Fibroblast of lung (primary cell): ENCODE measurements at places on chromosomes 7 and 10.

- no peak for DNase-seq
Measured at GRCh38 chr7:107332488-107333269, 137.2 kb upstream of the GPR22 start.

DNA sequence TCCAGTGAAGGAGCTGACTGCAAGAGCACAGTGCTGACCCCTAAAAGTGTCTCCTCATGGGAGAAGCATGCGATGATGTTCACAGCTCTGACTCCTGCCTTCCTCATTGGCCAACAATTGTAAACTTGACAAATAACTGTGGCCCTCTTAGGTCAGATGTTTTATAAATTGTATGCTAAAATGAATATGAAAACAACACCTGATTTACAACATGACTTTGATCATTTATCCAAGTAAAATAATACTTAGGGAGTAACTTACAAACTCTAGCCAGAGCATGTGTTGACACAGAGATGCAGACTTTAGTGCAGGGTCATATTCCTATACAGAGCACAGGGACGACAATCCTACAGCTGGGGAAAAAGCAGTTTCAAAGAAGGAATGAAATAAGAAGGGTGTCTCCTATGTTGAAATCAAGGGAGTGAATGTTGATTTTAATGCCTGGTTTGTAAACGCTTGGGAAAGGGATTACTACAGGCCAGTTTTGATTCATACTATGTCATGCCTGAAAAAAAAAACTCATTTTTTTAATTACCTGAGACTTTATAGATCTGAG is 391.4 kb upstream of the AKR1E2 start:
- DNase-seq: peak; percentile 53

- no peak for DNase-seq
Measured at GRCh38 chr10:49152663-49153062, 18.8 kb upstream of the FAM170B start.

- no peak for DNase-seq
Measured at GRCh38 chr10:108788891-108789290, 1134.4 kb downstream of the XPNPEP1 start.

- DNase-seq: no peak
Measured at GRCh38 chr10:6980353-6980752, 400.3 kb upstream of the PRKCQ start.

DNA sequence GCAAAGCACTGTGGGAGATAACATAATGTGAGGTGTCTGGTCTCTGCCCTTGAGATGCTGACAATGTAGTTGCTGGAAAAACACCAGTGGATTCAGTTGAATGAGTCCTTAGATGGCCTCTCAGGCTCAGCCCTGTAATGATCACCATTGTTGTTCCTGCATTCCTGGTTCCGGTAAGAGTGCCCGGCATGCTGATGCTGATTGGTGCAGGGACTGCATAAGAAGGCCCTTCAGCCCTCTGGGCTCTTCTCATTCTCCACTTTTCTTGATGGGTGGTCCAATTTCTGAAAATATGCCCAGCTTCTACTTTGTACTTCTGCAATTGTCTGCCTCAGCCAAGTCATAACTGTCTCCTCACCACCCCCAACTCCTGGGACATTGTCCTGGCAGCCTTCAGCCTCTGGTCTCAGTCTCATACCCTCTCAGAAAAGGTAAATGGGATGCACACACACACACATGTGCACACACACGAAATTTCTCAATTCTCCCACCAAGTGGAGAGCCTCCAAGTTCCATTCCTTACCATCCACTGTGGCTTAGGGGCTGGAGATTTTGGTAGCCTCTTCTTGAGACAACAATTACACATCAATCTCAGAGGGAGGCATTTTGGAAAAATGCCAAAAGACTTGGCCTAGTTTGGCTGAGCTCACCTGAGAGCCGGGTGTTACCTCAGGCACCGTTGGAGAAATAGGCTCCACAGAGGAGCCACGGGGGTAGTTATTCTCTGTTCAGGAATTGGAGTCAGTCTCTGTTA is 314.9 kb downstream of the RPS24 start:
- DNase-seq: no peak

DNA sequence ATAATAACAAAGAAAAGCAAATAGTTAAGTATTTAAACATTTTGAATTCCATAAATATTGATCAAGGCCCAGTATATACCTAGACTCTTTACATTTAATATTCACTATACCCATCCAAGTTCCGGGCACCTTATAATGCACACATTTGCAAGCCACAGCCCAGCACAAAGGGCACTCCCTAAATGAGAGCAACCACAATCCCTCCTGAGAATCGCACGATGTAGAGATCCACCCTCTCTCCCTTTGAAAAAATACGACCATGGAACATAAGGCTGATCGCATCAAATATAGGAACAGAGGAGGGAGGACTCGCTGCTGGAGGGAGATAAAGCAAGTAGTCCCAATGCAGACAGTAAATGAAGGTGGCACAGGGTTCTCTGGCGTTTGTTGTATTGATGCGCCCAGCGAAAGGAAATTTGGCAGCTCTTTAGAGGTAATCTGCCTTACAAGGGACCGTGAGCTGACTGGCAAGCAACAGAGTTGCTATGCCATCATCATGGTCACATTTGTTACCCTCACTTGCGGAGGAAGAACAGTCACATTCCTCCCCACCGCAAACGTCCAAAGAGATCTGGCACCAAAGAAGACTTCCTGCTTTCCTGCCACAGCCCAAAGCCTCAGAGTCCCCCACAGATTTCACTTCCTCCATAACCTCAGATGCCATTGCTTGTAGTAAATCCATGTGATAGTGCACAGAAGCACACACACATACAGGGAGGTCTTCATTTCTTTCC is 16.1 kb upstream of the TAS2R40 start:
- DNase-seq: peak; percentile 9

DNA sequence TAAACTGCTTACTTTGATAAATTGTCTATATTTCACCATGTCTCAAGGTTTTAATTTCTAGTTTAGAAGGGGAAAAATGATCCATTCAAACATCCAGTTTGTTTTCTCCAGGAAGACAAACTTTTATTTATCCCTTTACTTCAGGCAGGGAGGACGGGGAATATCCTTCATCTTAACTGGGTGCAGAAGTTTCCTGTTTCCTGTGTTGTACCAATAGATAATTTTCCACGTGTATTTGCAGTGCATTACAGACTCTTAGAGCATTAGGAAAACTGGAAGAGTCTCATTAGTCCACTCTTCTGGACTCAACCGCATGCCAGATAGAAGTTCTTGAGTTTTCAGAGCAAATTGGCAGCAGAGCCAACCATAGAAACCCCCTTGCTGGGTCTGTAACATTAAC is 39.4 kb upstream of the PIP4K2A start:
- no peak for DNase-seq

- DNase-seq: no peak
Measured at GRCh38 chr10:71474702-71475242, 78.1 kb downstream of the CDH23 start.
